ENCODE measurements at places on chromosomes 7 and 10. TPM values are rescaled to one million over a fixed set of nuclear protein-coding genes. Genes with fewer than 3 reads are reported as not detected.

PAPSS2 gene
- 4.0 TPM for total RNA-seq

SPRN gene
- 0.06 TPM for total RNA-seq

DNA sequence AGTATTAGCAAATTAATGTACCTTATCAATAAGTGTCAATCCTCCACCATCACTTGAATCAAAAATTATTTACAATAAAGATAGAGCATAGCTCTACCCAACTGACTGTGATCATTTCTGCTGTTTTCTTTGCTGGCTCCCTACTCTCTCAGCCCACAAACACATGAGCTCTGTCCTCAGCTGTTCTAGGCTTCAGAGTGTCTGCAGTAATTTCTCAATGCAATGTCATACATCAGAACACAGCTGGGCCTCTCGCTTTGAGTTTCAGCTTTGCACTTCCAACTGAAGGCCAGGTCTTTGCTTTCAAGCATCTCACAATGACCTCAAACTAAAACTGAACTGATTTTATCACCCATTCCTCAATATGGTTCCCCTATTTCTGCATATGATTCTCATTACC, 55.7 kb downstream of the RNF133 start:
- H3K4me3 ChIP-seq = no peak overlapping the region
- H3K27me3 ChIP-seq = no peaks in the 10 kb centered on the region
- no peak for DNase-seq
- H3K36me3 ChIP-seq = no peaks in the 10 kb centered on the region
- H3K4me1 ChIP-seq = no peaks in the 10 kb centered on the region

GRCh38 chr10:95793401-95794045, 37.6 kb downstream of the ENTPD1 start:
- H3K4me1 ChIP-seq = peaks cover 10% of the 10 kb centered on the region
- no peak overlapping the region for H3K27ac ChIP-seq
- no peak overlapping the region for H3K4me3 ChIP-seq
- no peak for DNase-seq

- H3K27ac ChIP-seq = no peak overlapping the region
- H3K4me1 ChIP-seq = peaks cover 12% of the 10 kb centered on the region
- no peaks in the 10 kb centered on the region for H3K36me3 ChIP-seq
- DNase-seq = peak; percentile 6
- H3K27me3 ChIP-seq = no peaks in the 10 kb centered on the region
Observed at GRCh38 chr10:19577381-19577780, 238.9 kb upstream of the PLXDC2 start.

DNA sequence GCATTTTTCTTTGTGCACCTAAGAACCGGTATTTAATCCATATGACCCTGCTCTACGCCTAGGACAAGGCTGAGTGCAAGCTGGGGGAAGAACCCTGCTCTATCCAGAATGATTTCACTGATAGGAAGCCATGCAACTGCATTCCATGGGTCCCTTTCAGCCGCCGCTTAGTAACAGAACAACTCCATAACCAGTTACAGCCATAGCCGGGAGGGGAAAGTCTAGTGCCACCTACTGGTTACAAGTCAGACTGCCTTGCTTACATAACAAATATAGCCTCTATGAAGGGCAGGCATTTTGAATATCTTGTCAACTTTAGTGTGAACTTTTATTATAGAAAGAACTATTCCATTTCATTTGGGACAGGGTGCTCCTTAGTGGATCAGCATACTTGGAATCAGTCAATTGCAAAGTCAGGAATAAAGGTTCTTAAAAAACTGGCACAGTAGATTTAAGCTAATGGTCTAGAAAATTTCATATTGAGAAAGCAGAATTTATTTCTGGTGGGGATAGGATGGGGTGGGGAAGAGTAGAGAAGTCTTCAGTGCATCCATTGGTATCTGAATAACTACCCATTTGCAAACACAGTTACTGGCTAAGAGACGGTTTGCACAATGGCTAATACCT, 521.7 kb downstream of the ADRA2A start:
- no peak overlapping the region for H3K4me3 ChIP-seq
- no peak overlapping the region for H3K27ac ChIP-seq
- peak; percentile 81 for DNase-seq
- no peaks in the 10 kb centered on the region for H3K4me1 ChIP-seq
- H3K36me3 ChIP-seq = no peaks in the 10 kb centered on the region

Data from neural progenitor cell (in vitro differentiated cells).